ENCODE measurements at places on chromosomes 12 and 14.

DNA sequence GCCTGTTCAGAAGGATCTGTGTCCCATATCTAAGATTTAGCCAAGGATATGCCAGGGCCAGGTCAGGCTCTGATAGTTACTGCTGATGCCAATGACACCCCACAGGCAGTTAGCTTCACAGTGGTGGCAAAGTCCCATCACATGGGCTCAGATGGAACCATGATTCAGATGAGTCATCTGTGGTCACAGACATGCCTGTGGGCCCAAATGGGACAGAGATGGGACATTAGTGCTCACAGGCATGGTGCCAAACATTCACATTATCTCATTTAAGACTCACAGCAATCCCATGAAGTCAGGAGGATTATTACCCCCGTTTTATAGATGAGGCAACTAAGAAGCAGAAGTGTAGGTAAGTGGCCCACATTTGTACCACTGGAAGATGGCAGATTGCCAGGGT lies 207.8 kb downstream of the DPF3 start:
- no peak for DNase-seq

GRCh38 chr12:49388682-49389386 lies 21.6 kb downstream of the SPATS2 start:
- no peak for DNase-seq

GRCh38 chr12:106022568-106023012 lies 116.2 kb downstream of the NUAK1 start:
- DNase-seq = no peak

DNA sequence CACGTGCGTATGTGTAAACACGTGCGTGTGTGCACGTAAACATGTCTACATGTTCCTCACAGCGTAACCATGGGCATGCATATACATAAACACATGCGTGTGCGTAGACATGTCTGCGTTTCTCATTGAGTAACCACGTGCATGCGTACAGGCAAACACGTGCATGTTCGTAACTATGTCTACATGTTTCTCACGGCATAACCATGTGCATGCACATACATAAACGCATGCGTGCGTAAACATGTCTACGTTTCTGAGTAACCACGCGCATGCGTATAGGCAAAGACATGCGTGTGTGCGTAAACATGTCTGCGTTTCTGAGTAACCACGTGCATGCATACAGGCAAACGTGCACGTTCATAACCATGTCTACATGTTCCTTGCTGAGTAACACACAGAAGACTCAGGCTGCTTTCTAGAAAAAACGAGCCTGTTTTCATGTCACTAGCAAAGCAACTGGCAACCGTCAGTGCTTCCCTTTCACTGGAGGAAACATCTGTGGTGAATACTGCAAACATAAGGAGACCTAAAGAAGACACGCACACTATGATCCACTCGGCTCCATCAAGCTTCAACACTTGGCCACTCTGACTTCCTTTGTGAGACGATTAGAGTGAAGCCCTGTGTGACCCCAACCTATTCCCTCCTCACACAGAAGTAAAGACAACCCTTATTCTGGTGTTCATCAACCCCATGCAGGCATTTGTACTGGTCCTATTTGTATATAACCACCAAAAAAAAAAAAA lies 28.8 kb downstream of the POLE start:
- no peak for DNase-seq

DNA sequence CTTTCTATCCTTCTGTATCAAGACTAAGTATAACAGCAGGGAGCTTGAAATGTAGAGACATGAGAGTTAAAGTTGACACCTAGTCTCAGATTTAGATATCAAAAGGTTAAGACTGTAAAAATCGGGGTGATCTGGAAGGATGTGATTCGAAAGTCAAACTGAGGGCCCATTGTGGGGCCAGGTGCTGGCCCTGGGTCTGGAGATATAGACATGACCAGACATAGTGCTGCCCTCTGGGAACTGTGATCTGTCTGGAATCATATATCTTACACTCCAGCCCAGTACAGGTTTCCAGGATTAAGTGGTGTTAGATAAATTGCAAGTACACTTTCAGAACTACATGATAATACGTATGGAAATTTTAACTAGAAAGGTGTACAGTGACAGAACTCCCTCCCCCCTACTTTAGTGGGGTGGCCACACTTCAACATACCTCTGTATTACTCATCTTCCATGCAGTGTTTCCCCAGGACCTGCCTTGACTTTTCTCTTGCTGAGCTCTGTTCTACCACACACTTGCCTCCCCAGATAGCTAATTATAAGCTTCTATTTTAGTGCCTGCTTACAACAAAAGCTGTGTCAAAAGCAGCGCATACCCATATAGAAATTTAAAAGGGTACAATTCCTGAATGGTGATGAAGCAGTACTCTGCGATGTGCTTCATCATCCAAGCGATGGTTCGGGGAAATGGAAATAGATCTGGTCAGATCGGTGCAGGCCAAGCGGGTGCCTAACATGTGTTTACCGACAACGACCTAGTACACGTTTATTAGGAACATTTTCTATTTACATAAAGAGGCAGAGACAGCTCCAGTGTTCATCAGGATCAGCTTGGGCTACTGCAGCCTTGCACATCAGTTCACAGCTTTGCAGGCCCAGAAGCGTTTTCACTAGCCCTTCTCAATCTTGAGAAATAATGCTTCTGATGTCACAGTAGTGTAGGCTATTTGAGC lies 68.7 kb downstream of the ARF6 start:
- DNase-seq = no peak

GRCh38 chr12:131466306-131466705 lies 244.6 kb upstream of the SFSWAP start:
- no peak for DNase-seq

DNA sequence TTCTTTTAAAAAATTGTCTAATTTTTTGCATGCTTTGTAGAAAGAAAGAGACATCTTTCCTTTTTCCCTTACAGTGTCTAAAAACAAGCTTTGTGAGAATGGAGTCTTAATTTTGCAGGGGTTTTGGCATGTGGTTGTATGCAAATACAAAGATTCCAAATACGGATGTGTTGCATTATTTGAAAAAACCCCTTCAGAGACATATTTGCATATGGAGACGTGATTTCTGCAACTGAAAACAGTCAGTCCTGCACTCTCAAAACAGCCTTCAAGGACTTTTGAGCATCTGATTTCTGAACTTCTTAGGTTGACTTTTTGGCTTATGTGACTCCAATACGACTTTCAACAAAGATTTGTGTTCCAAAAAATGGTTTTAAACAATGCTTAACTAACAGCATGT lies 7.8 kb downstream of the IRAK3 start:
- DNase-seq = no peak

GRCh38 chr14:90652626-90653025 lies 163.6 kb downstream of the TTC7B start:
- no peak for DNase-seq

DNA sequence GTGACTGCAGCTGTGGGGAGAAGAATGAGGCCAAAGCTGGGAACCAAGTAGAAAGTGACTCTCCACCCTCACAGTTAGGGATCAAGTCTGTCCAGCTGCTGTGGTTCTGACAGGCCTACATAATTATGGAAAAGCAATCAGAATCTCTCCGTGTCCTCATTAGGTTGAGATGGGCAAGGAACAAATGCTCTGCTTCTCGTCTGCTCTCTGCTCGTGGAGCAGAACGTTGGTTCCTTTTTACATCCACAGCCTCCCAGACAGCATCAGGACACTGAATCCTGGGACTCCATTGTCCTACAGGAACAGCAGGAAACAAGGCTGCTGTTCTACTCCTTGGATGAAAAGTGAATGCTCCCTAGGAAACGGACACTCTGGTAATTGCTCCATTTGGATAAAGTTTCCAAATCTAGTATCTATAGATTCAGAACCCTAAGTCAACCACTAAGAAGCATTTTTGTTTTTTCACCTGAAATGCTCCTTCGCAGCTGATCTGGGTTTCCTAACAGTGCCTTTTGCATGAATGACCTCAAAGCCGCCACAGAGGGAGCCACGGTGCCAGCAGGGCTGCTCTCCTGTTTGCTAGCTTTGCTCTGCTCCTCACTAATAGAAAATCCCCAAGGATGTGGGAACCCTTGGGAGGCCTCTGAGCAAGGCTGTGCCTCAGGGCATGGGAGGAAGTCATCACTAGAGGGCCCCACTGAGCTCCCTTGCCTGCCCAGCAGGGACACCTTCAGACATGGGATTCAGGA lies 102.0 kb downstream of the EGLN3 start:
- DNase-seq = peak; percentile 44

DNA sequence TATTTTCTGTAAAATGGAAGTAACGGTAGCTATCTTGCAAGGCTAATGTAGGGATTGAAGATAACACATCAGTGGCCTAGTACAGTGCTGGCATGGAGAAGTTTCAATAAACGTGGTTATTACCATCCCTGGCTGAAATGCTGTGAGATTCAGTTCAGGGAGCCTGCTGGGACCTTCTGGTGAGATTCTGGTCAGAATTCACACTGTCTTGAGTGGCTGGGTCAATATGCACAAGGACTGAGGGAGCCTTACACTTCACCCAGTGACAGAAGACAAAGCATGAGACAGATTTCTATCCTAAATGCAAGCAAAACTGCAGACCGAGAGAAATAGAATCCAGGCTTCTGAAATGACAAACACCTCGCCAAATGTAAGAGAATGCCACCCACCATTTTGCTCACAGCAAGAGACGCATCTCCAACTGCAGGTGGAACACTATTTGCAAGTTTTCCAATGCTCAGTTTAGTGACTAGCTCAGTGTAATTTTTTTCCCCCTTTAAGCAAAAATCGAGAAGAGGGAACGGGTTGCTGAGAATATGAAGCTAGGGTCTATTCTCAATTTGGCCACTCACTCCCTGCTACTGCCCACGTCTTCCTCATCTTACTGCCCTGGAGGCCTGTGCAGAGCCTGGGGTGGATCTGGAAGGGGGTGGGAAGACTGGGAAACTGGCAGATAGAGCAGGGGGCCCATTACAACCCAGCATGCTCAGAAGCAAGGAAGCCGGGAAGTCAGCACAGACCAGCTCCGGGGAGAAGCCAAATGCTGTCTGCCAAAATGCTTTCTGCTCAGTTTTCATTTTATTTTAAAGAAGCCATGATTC lies 201.3 kb downstream of the TTC7B start:
- DNase-seq = no peak

DNA sequence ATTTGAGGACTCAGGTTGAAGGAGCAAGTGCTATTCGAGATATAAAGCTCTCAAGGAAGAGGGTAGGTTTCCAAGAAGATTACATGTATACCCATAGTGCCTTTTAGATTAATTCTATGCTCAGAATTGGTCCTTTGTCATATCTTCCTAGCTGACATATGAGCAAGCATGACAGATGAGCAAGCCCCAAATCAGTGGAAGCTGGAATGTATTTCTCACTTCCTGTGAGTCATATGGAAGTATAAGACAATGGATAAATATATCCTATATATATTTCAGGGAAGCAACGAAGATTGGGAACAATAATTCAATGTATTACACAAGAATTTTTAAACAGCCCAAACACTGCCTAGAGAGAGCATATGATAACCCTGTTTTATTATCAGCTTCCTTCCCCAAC lies 674.1 kb upstream of the ATXN7L3B start:
- DNase-seq = no peak

DNA sequence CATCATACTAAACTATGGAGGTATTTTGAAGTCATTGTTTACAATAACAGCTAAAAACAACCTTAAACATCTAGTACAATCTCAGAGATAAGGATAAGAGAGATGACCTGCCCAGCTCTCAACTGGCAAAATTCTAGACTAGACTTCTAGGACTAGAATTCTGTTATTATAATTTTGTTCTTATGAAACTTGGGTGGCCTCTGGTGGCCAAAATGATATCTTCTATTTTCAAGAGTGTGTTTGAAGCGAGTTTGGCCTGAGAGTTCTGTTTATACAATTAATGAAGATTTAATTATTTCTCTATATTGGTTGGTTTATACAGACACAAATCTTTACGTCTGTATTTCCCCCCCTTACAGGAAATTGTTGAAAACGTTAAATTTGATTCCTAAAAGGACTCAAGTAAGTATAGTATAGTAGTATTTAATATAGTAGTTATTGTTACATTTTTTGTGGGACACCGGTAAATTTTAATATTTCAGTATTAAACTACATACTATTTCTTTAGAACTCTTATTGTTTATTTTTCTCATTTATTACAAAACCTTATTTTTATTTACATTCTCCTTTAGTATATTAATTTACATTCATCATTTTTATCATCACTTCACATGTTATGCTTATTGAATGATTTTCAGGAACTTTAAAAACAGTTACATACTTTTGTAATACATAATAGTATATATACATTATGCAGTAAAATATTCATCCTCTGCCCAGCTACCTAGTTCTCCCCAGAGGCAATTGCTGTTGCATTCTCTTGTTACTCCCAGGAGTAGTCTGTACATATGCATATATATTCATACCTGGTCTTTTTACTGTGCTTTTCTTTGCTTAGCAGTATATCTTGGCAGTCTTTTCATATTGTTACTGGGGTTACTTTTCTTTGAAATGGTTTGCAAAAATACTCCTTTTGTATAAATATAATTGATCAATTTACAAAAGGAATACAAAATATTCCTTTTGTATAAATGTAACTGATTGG lies 6.6 kb downstream of the PPHLN1 start:
- peak; percentile 55 for DNase-seq

DNA sequence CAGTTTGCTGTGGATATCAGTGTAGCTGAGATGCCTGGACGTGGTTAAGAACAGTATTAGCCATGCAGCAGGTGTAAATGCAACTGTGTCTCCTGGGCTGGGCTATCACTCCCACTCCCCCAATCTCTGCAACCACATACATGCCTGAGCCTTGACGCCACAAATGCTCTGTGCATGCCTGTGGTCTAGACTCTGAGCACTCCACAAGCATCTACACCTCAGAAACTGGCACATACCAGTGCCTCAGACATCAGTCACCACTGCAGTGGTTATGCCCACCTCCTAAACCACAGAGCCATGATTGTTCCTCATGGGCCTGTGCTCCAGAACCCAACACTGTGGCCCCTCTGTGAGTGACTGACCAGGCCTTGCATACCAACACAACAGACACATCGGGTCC lies 226.8 kb upstream of the ALG10 start:
- no peak for DNase-seq
